ENCODE measurements at places on chromosomes 7 and 10.
A peak's percentile ranks its signal among the peaks of the same experiment; 100 is the strongest.

DNA sequence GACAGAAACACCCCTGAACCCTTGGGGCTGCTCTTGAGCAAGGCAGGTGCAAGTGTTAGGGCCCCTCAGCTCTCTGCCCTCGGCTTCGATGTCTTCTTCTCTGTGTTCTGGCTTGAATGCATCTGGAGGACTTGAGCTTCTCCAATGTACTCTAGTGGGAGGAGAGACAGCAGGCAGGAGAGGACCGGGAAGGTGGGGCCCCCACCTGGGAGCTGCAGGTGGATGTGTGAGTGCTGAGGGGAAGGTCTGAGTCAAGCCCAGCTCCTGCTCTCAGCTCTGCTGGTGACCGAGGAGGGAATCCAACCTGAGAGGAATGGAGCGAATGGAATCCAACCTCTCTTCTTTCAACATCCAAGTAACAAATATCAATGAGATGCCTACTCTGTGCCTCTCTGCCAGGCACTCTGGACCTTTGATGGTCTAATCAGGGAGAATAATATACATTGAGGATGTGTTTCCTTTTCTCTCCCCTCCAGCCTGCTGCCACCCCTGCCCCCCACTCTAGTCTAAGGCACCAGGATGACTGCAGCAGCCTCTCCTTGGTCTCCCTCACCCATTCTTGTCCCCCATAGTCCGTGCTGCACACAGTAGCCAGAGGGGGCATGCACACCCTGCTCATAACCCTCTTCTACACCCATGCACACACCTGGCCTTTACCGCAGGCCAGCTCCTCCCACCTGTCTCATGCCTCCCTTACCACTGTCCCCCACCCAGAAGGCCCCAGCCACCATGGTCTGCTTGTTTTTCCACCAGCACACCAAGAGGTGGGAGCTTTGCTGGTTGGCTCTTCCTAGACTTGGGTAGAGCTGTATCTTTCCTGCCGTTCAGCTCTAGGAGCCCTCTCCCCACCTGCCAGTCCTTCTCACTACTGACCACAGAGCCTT lies 13.6 kb downstream of the TBATA start:
- no peak for DNase-seq

DNA sequence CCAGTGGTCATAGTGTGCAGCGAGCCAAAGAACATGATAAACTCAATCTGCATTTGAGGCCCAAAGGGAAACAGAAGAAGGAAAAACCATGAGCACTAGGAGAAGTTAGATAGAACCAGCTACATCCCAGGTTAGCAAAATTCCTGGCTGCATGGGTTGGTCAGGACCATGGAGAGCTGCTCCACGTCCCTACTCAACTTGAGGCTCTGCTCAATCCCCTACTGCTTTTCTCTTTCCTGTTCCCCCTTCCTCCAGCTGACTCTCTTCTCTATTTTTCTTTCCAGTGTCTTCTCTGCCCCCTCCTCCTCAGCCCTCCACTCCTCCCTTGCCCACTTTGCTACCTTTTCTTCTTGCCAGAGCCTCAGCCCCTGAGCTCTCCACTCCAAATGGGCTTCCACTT lies 21.9 kb upstream of the VSIR start:
- no peak for DNase-seq

DNA sequence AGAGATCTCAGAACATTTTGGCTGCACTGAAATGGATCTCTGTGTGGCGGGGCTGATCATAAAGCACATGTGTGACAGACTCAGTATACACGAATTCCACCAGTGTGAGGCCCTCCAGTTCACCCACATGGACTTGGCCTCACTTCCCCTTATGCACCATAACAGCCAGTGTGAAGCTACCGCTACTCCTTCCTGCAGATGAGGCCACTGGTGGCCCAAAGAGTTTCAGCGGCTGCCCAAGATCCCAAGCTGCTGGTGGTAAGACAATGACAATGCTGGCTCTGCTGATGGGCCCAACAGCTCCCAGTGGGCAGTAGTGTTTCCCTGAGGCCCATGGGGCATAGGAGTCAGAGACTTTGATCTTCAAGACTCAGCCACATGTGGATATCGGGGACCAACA lies 21.0 kb upstream of the C10orf71 start:
- no peak for DNase-seq

DNA sequence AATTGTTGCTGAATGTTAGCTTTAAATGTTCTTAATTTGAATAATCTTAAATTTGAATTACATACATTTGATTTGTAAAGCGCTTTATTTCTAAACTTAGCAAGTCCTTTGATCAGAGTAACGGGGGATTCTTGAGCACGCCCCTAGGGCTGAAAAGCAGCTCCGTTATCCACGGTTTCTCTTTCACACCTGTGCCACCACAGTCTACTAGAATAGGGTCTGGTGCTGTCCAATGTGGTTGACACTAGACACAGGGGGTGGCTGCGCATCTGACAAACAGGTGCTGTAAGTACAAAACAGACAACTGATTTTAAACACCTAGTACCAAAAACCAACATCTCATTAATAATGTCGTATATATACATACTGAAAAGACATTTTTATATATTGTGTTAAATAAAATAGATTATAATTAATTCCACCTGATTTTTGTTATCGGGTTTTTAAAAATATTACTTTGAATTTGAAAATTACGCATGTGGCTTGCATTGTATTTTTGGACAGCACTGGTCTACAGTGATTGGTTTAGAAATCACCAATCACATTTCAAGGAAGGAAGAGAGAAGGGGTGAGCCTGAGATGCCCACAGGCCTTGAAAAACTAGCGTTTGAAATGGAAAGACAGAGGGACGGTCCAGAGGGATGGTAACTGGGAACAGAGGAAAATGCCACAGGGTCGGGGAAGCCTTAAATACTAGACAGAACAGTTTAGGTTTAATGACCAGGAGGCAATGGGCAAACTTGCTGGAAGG lies 7.3 kb downstream of the SEPHS1 start:
- DNase-seq, result peak; percentile 20

DNA sequence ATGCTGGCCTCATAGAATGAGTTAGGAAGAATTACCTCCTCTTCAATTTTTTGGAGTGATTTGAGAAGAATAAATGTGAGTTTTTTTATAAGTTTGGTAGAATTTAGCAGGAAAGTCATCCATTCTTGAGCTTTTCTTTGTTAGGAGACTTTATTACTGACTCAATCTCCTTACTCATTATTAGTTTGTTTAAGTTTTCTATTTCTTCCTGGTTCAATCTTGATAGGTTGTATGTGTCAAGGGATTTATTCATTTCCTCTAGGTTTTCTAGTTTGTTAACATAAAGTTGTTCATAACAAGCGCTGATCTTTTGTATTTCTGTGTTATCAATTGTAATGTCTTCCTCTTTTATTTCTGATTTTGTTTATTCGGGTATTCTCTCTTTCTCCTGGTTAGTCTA lies 47.4 kb downstream of the BICC1 start:
- no peak for DNase-seq

DNA sequence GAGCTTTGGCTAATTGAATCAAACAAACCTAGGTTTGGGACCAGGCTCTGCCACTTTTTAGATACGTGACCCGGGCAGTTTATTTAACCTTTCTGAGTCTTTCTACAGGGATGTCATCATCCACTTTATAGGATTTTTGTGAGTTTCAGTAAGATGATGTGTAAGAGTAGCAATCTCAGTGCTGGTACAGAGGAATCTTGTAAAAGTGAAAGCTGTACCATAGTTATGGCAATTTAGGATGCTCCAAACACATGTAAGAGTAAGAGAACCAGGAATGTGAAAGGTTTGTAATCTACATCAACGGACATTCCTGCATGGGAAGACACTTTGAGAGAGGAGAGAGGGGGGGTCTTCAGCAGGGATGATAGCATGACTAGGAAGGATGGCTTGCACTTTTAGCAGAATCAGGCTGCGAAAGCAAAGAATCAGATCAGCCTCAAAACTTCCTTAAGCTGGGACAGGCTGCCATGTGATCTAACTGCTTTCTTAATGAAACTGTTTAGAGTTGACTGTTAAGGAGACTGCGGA lies 968 bp downstream of the NOLC1 start:
- DNase-seq, result no peak

DNA sequence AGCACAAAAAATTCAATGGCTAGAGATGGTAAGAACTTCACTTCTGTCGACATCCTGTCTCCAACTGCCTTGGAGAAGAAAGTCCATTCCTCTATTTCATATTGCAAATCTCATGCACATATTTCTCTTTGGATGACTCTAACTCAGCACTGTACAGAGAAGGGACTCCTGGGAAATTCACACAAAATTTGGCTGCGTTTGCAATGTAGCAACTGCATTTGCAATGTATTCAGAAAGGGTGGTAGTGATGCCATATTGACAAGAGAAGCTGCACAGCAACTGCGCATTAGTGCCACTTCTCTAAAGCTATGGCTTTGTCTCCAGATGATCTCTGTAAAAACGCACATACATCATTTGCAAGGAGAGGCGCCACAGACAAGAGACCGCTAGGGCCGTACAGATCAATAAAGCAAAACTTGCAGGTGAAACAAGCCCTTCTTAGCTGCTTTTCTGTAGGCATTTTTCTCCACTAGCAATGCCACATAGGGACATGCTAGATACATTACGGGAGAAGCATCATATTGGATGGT lies 389.5 kb downstream of the TCERG1L start:
- no peak for DNase-seq

- no peak for DNase-seq
Measured at GRCh38 chr10:72392571-72392970, 37.9 kb upstream of the DNAJB12 start.

DNA sequence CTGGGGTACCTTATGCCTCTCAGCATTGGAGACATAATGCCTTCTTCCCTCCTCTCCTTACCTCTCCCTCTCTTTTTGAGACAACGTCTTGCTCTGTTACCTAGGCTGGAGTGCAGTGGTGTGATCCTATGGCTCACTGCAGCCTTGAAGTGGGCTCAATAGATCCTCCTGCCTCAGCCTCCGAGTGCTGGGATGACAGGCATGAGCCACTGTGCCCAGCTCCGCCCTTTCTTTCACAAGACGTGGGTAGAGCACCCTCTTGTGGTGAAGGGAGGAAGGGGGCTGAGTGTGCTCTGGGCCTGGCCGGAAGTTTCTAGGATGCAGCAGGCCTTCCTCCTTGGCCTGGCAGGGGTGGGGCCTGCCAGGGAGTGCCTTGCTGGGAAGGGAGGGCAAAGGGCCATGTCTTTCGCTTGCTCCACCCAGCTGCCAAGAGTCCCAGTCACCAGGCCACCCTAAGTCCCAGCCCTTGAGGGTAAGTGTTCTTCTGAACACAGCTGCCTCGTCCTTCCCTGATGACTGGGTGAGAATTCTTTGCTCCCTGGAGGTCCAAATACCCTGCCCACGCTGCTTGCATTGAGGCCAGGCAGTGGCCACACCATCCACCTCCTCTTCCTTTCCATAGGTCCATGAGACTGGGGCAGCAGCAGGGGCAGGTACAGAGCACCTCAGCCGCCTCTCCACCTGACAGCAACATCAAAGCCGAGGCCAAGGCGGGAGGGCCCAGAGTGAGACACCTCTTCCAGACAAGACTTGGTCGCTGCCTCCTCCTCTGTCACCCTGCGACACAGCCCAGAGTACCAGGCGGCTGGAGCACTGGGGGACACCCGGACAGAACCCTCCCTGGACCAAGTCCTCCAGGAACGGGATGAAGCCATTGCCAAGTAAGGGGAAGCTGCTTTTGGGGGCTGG lies 3.7 kb downstream of the ABHD11 start:
- peak; percentile 66 for DNase-seq

DNA sequence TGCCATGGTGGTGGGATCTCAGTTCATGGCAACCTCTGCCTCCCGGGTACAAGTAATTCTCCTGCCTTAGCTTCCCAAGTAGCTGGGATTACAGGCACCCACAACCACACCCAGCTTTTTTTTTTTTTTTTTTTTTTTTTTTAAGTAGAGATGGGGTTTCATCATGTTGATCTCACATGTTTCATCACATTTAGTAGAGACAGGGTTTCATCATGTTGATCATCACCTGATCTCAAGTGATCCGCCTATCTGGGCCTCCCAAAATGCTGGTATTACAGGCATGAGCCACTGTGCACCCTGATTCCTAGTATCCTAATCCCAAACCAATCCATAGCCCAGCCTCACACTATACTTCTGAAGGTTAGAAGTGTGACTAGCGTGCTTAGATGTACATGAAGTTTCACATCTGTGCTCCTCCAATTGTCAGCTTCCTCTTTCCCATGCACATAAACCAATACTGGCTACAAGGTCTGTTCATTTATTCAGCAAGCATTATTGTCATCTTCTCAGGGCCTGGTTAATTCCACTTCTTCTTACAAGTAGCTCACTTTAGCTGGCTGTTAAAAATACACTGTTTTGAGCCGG lies 6.8 kb upstream of the NAT16 start:
- no peak for DNase-seq

GRCh38 chr7:129845972-129846327 lies 106.8 kb downstream of the UBE2H start:
- DNase-seq, result no peak

- DNase-seq, result no peak
Measured at GRCh38 chr10:58704226-58704625, 191.6 kb downstream of the BICC1 start.

DNA sequence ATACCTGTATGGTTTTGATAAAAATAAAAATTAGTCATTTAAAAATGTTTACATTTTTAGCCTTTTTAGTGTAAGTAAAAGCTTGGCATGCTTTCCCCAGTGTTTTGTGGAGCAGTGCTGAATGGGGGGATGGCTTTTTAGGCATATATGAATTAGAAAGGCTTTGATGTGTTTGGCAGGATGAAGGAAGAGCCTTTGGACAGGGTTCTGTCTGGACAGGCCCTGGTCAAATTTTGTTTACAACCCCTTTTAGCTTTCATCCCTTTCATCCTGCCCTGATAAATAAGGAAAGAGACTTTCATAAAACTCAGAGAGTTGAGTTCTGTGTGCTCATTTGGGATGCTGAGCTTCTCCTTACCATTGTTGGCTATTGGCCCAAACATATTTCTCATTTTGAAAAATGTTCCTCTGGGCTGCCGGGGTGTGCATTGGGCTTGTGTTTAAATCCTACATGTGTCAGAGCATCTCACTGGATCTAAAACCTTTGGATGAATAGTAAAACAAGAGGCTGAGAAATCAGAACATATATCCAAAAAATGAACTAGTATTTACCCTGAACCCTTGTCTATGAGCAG lies 68.1 kb upstream of the PHYHIPL start:
- no peak for DNase-seq

DNA sequence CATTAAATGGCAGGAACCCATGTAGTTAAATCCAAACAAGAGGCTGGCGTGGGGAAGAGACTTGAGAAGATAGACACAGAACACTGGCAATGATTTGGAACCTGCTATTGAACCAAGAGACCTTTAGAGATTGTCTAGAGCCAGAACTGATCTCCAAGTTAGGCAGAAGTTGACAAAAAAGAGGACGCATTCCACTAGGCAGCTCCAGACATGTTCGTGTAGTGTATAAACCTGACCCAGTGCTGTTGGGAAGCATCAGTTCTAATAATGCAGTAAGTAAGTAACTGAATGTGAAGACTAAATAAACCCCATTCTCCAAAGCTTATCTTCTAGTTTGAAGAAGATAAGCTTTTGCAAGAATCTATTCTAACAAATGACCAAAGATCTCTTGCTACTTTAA lies 50.8 kb downstream of the AP3M1 start:
- DNase-seq, result no peak

- no peak for DNase-seq
Measured at GRCh38 chr7:39659356-39660013, 36.1 kb downstream of the RALA start.

- DNase-seq, result no peak
Measured at GRCh38 chr7:26704786-26705185, 159.6 kb downstream of the SKAP2 start.
